Left lobe of liver (tissue), 2 donors: ENCODE measurements at places on chromosomes 7 and 10.

DNA sequence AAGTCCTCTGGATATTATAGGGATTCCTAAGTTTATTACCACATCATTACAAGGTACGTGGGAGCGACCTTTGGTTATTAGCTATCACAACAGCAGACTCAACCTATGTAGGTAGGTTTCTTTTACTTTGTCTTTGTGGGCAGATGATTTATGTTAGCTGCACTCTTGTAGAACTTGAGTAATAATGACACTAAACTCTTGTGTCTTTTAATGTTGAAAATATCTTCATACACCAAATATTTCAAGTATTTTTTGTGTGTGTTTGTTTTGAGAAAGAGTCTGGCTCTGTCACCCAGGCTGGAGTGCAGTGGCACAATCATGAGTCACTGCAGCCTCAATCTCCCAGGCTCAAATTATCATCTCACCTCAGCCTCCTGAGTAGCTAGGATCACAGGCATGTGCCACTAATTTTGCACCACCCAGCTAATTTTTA is 19.2 kb upstream of the SUPV3L1 start:
- DNase-seq = no peak

GRCh38 chr10:33706191-33706590 is 371.7 kb upstream of the NRP1 start:
- no peak for DNase-seq

GRCh38 chr10:5964736-5965135 is 12.6 kb downstream of the IL15RA start:
- no peak for DNase-seq

GRCh38 chr10:86609920-86610319 is 44.4 kb upstream of the OPN4 start:
- no peak for DNase-seq

GRCh38 chr7:55413442-55413841 is 48.3 kb downstream of the LANCL2 start:
- DNase-seq = peak; percentile 55

- DNase-seq = no peak
These were observed 48.9 kb upstream of the KDM7A start for GRCh38 chr7:140225562-140226249.

DNA sequence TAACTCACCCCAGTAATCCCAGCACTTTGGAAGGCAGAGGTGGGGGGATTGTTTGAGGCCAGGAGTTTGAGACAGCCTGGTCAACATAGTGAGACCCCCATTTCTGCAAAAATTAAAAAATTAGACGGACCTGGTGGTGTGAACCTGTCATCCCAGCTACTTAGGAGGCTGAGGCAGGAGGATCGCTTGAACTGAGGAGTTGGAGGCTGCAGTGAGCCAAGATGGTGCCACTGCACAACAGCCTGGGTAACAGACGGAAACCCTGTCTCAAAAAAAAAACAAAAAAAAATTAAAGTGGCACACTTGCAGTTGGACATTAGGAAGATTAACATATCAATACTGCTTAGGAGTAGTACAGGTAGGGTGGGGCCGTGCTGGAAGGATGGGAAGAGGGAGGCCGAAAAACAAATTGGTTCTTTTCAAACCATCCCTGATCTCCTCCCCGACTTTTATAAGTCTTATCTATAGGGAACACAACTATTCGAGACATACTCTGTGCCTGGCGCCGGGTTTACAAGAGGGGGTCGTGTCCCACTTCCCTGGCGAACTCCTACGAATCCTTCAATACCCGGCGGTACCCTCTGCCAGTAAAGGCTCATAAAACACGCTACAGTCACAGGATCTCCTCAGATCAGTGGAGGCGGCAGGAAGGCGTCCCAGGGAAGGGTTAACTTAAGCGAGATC is 628 bp downstream of the TAF6 start:
- DNase-seq = no peak

GRCh38 chr10:96344178-96344577 is 14.6 kb downstream of the OPALIN start:
- DNase-seq = no peak

DNA sequence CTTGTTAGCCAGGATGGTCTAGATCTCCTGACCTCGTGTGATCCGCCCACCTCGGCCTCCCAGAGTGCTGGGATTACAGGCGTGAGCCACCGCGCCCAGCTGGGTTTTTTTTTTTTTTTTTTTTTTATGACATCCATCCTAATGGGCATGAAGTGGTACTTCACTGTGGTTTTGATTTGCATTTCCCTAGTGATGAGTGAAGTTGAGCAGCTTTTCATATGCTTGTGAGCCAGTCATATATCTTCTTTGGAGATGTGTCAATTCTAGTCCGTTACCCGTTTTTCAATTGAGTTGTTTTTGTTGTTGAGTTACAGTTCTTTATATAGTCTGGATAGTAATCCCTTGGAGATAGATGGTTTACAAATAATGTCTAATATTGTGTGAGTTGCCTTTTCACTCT is 127.7 kb downstream of the SMURF1 start:
- no peak for DNase-seq

DNA sequence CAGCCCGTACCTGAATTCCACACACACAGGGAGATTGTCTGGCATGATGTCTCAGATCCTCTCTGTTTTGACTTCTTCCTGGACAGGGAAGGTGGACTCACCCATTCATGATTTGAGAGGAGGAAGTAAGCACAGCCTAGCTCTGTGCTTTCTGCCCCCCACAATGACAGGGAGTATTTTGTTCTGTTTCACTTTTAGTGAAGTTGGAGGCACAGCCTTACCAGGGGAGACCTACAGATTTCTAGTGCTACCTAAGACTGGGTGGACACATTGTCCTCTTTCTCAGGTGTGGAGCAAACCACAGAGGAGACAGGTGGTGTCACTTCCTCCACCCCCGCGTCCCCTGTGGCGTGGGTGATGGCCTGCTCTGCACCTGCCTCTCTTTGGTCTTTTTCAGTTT is 408.6 kb upstream of the PFKP start:
- DNase-seq = no peak

- DNase-seq = no peak
These were observed 405.6 kb downstream of the KCNMA1 start for GRCh38 chr10:77231884-77232610.
